ENCODE measurements at places on chromosomes 1 and 21.

DNA sequence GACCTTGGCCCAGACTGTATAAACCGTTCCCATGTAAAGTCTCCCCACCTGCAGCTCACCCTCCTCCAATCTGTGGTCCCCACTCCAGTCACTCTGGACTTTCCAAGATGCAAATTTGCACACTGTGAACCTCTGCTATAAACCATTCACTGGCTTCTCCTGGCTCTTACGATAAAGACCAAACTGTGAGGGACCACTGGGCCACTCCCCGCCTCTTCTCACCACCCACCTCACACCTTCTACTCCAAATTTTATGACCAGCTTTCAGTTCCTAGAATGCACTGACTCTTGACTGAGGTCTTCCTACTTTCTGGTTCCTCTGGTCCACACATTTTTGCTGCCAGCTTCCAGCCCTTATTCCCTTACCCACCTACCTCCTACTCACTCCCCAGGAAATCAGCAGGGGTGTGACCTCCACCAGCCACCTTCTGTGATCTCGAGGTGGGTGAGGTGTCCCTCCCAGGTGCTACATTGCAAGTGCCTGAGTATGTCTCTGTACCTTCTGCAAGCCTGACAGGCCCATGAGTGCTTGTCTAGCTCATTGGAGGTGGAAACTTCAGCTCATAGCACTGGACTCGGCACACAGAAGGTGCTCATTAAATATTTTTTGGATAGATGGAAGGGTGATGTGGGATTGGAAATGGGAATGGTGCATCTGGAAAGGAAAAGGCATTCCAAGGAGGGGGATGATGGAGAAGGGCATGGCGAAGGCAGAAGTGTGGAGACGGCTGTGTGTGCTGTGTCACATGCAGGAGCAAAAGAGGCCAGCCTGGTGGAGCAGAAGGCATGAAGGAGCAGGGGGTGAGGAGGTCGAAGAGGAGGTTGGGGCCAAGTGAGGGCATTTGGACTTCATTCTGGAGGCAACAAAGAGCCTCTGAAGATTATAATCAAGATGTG lies 15.6 kb upstream of the CSF1 start:
- no peak for DNase-seq

DNA sequence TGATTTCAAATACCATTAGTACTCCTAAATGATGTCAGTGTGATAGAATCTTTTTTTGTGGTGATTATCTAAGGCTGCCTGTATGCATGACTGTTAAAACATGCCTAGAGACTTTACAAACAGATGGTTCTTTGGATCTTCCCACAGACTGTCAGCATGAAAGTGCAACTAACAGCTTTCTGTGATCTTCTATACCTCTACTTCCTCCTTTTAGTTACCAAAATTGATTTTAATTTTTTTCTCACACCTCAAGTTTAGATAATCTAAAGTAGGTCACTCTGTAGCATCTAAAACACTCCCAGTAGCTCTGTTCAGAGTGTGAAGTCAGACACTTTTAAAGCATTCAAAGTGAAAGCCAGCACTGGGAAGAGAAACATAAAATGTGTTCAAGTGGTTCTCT lies 534.5 kb downstream of the PTPRC start:
- DNase-seq = no peak

- no peak for DNase-seq
These were observed 119.6 kb upstream of the CD34 start for GRCh38 chr1:208030288-208031091.

GRCh38 chr1:35605071-35605866 lies 32.2 kb downstream of the TFAP2E start:
- DNase-seq = no peak

- no peak for DNase-seq
These were observed 248.6 kb upstream of the DEPDC1 start for GRCh38 chr1:68745451-68745850.

GRCh38 chr21:37072274-37072987 lies 440 bp downstream of the PIGP start:
- peak; percentile 69 for DNase-seq

DNA sequence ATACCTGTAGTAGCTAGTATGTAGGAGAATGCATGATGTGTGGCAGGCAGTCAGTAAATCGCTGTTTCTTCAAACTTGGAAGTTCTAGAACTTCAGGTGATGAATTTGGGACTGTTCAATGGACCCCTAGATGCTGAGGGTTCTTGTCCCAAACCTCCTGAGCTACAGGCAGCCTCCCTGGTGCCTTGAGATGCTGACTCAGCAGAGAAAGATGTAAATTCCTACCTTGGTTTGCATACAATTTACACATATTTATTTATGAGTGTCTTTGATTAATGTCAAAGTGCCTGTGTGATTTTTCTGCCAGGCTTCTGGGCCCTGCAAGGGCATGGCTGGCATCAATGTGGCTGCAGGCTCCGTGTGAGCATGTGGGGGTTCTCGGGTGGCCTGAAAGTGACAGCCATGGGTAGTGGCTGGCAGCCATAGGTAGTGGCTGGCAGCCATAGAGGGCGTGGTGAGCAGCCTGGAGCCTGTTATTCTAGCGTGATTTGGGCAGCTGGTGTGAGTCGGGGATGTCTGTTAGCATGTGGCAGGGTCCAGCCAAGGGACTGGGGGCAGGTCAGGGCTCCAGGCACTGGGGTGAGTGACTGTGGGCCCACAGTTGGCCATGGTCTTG lies 13.2 kb upstream of the POU3F1 start:
- no peak for DNase-seq

DNA sequence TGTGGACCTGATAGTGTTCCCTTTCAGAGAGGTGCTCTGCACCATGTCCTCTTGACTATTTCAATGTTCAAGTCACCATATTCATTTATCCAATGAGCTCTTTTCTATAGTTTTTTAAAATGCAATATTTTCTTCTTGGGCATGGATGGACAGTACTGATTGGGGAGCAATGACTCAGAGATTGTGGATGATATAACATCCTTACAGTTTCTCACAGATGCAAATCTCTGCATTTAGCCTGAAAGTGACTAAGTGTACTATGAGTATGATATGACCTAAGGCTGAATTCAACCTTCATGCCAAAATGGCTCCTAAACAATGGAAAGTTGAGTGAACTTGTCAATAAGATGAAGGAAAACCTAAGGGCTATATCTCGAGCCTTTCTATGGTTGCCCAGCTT lies 36.5 kb downstream of the C4BPA start:
- no peak for DNase-seq

GRCh38 chr1:7760245-7760644 lies 10.9 kb upstream of the VAMP3 start:
- no peak for DNase-seq

- DNase-seq = no peak
These were observed 33.6 kb upstream of the GNPAT start for GRCh38 chr1:231207437-231207836.

- no peak for DNase-seq
These were observed 2.7 kb downstream of the FOXE3 start for GRCh38 chr1:47418681-47419325.

GRCh38 chr1:78759881-78760280 lies 110.2 kb downstream of the IFI44 start:
- no peak for DNase-seq

Data from NCI-H1930 (cell line).